ENCODE measurements at places on chromosomes 16 and 17.

DNA sequence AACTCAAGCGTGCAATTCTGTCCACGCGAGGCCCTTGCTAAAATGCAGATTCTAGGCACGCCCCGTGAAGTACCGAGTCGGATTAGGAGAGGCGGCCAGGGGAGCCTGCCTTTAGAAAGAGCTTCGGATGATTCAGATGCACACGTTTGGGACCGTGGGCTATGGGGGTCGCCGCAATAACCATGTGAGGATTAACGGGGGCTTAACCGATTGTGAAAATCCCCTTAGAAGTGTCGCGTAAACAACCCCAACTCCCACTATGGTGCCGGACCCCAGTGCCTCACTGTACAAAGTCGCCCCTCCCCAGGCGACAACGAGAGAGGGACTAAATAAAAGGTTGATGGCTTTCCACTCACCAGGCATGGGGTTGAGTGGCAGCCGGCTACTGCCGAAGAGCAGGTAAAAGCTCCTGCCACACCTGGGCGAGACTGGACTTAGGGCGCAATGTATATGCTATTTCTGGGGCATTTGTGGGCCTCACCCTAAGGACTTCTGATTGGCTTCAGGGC is 635 bp upstream of the SP2 start:
- DNase-seq = no peak

- no peak for DNase-seq
Measured at GRCh38 chr17:33712120-33712519, 419.0 kb upstream of the ASIC2 start.

GRCh38 chr17:3796110-3796821 is 4.7 kb downstream of the ITGAE start:
- no peak for DNase-seq

DNA sequence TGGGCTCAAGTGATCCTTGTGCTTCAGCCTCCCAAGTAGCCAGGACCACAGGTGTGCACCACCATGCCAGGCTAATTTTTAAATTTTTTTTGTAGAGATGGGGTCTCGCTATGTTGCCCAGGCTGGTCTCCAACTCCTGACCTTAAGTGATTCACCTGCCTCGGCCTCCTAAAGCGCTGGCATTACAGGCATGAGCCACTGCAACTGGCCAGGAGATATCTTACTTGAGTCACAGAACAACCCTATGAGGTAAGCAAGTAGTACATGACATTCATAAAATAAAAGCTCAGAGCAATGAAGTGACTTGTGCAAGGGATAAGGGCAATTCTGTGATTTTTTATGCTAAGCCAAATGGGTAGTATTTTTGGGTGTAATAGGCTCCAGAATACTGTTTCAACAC is 57.3 kb downstream of the CDC27 start:
- no peak for DNase-seq

GRCh38 chr17:20171741-20172365 is 162.7 kb downstream of the SPECC1 start:
- no peak for DNase-seq

DNA sequence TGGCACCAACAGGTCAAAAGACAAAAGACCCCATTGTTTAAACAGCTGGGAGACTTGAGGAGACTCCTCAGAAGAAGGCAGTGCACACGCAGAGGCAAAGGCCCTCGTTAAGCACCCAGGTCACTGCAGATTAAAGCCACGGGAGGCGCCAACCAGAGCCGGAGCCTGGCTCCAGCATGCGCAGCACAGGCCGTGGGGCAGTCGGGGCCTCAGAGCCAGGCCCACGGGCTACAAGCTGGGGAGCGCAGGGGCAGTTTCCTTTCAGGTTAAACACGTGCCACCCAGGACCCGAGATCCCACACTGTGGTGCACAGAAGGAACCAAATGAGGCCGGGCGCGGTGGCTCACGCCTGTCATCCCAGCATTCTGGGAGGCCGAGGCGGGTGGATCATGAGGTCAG is 9.2 kb downstream of the PIEZO1 start:
- no peak for DNase-seq

- peak; percentile 19 for DNase-seq
Measured at GRCh38 chr16:77898671-77899211, 110.4 kb downstream of the VAT1L start.

DNA sequence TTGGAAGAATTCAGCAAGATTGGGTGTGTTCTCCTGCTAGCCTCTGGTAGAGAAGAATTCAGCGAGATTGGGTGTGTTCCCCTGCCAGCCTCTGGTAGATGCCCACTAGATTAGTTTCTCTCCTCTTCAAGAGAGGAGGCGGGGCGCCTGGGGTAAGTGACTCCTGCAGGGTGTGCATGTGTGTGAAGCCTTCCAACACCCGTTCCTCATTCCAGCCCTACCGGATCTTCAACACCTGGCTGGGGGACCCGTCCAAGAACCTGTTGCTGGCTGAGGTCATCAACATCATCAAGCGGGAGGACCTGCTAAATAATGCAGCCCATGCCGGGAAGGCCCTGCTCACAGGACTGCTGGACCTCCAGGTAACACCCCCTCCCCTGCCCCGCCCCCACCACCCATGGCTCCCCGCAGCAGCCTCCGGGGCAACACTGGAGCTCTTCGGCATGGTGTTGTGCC is 21.3 kb downstream of the TMEM186 start:
- DNase-seq = no peak

GRCh38 chr16:47713225-47713595 is 252.1 kb downstream of the PHKB start:
- no peak for DNase-seq
